GM12891 (cell line): ENCODE measurements at places on chromosomes 12 and 14.

- DNase-seq: no peak
Measured at GRCh38 chr12:105078712-105079570, 5.3 kb downstream of the ALDH1L2 start.

GRCh38 chr12:68831751-68832503 lies 23.9 kb downstream of the MDM2 start:
- no peak for DNase-seq

GRCh38 chr14:61461808-61462275 lies 140.5 kb downstream of the PRKCH start:
- DNase-seq: no peak

DNA sequence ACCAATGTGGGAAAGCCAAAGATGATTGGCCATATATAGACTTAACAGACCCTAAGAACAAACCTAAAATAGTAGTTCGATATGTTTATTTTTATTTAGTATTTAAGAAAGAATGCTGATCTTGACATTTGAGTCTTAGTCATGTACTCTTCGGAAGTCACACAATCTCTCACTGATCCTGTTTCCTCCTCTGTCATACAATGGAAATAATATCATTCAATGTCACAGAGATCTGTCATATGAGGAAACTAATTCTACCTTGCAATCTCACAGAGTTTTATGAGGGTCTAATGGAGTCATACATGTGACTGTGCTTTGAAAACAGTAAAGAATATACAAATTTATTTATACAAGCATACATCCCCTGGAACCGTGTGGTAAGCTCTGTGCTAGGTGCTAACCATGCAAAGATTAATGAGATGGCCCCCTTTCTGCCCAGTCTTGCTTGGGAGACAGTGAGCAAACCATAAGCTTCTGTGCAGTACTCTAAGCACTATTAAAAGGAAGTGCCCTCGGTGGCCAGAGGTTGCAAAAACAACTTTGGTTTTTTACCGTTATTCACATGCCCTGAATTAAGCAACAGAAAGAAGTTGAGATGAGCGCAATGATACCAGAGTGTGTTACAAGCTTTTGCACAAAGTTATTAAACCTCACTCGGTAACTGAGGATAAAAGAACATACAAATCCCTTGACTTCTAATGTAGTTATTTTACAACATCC lies 1.7 kb upstream of the LIN7A start:
- no peak for DNase-seq

GRCh38 chr14:22748631-22749068 lies 17.8 kb upstream of the OXA1L start:
- no peak for DNase-seq

DNA sequence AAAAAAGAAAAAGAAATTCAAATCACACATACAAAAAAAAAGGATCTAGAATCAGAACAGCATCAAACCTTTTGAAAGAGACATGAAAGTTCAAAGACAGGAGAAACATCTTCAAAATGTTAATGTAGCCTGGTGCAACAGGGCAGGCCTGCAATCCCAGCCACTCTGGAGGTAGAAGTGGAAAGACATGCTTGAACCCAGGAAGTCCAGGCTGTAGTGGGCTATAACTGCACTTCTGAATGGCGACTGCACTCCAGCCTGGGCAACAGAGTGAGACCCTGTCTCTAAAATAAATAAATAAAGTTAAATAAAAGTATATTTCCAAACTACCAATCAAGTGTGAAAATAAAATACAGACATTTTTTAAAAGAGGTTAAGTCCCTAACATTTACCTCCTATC lies 18.7 kb upstream of the AP4S1 start:
- DNase-seq: no peak
